Muscle of leg (tissue), 16 donors: ENCODE measurements at places on chromosomes 7 and 10. TPM values are rescaled to one million over a fixed set of nuclear protein-coding genes. Genes with fewer than 3 reads are reported as not detected.

Gene TRPV6
- total RNA-seq: 0.09 TPM

Gene BMPER
- total RNA-seq: 6.7 TPM

Gene EEPD1
- 10.8 TPM for total RNA-seq

Gene HOXA9
- total RNA-seq: 16.6 TPM

Gene ZNF282
- 13.3 TPM for total RNA-seq

Gene TMEM213
- total RNA-seq: not detected

Gene PLXDC2
- total RNA-seq: 49.9 TPM

Gene TUBAL3
- total RNA-seq: 0.09 TPM

Gene KIAA1217
- total RNA-seq: 18.8 TPM

Gene SLC13A1
- total RNA-seq: not detected

Gene PON1
- 0.31 TPM for total RNA-seq

Gene SLC16A12
- 1.2 TPM for total RNA-seq

Gene CELF2
- total RNA-seq: 37.2 TPM

Gene CALCR
- 9.4 TPM for total RNA-seq

Gene ZNF239
- 8.2 TPM for total RNA-seq

Gene CPA2
- total RNA-seq: 0.44 TPM

Gene OIT3
- total RNA-seq: 7.9 TPM

Gene PRKAR2B
- total RNA-seq: 3.7 TPM

Gene VWDE
- 1.6 TPM for total RNA-seq

Gene TAS2R5
- 1.1 TPM for total RNA-seq

Gene SPACDR
- 1.2 TPM for total RNA-seq

Gene GRM8
- 0.22 TPM for total RNA-seq

Gene TMEM236
- 0.40 TPM for total RNA-seq

Gene SND1
- 91.0 TPM for total RNA-seq

Gene DBNL
- 45.4 TPM for total RNA-seq

Gene TMEM139
- total RNA-seq: 0.40 TPM

Gene ITGB8
- total RNA-seq: 7.5 TPM

Gene MUC12
- total RNA-seq: 0.31 TPM

Gene GIMAP6
- total RNA-seq: 18.7 TPM

Gene ACSM6
- not detected for total RNA-seq

Gene NPSR1
- 0.31 TPM for total RNA-seq

Gene SCD
- total RNA-seq: 10.4 TPM

Gene BHLHA15
- total RNA-seq: 0.58 TPM

Gene LUC7L2
- 28.5 TPM for total RNA-seq

Gene CAV1
- 174 TPM for total RNA-seq

Gene SLC18A3
- not detected for total RNA-seq

Gene PRKG1
- total RNA-seq: 51.3 TPM

Gene GTF2IRD2
- 14.9 TPM for total RNA-seq

Gene NPFFR1
- total RNA-seq: not detected

Gene SYT15
- total RNA-seq: 1.1 TPM

Gene CLRN3
- 0.09 TPM for total RNA-seq

Gene GET4
- total RNA-seq: 26.6 TPM

Gene PKD2L1
- 0.04 TPM for total RNA-seq

Gene AGBL3
- 2.2 TPM for total RNA-seq

Gene ODAD2
- total RNA-seq: 1.5 TPM

Gene BZW2
- total RNA-seq: 119 TPM

Gene ABCB8
- 13.4 TPM for total RNA-seq

Gene HYAL4
- total RNA-seq: 0.09 TPM

Gene PDE6C
- total RNA-seq: not detected

Gene MYO1G
- 0.58 TPM for total RNA-seq

Gene AKR1E2
- 7.8 TPM for total RNA-seq

Gene HTR5A
- not detected for total RNA-seq

Gene FGFBP3
- 0.84 TPM for total RNA-seq

Gene OR2A7
- 0.44 TPM for total RNA-seq
